Regular cardiac myocyte (primary cell): ENCODE measurements at places on chromosomes 7 and 10. TPM values are rescaled to one million over a fixed set of nuclear protein-coding genes. Genes with fewer than 3 reads are reported as not detected.

MYPN gene
- total RNA-seq = 1.1 and 5.0 TPM in 2 replicates

LIPN gene
- total RNA-seq = not detected in 2 replicates

ADAM12 gene
- total RNA-seq = 21.3 and 92.2 TPM in 2 replicates

DNMBP gene
- total RNA-seq = 21.1 and 34.7 TPM in 2 replicates

NUDT5 gene
- total RNA-seq = 48.8 and 65.8 TPM in 2 replicates

RAB19 gene
- total RNA-seq = not detected in 2 replicates

SEC61A2 gene
- total RNA-seq = 10.2 and 10.4 TPM in 2 replicates

PRLHR gene
- not detected in 2 replicates for total RNA-seq

PON2 gene
- 62.5 and 95.8 TPM in 2 replicates for total RNA-seq

MYOZ1 gene
- total RNA-seq = 0.19 and 0.28 TPM in 2 replicates

GIMAP4 gene
- total RNA-seq = 0.56 and 0.58 TPM in 2 replicates

RBM33 gene
- total RNA-seq = 17.4 and 19.7 TPM in 2 replicates

CPA2 gene
- total RNA-seq = not detected in 2 replicates

TDRD1 gene
- total RNA-seq = 1.9 and 5.1 TPM in 2 replicates

MYH16 gene
- total RNA-seq = under 0.01 TPM in 1 of 2 replicates, not detected in the other

RBP3 gene
- not detected in 2 replicates for total RNA-seq

TUBB8 gene
- total RNA-seq = not detected in 2 replicates

GHRHR gene
- total RNA-seq = not detected in 2 replicates

DGKB gene
- 0.56 and 0.58 TPM in 2 replicates for total RNA-seq

ACHE gene
- under 0.01 and 0.28 TPM in 2 replicates for total RNA-seq

TUBAL3 gene
- total RNA-seq = under 0.01 TPM in 1 of 2 replicates, not detected in the other

KLF14 gene
- total RNA-seq = under 0.01 TPM in 1 of 2 replicates, not detected in the other

ADCK2 gene
- total RNA-seq = 17.8 and 26.8 TPM in 2 replicates

LRRC18 gene
- not detected in 2 replicates for total RNA-seq

MMP21 gene
- 0.28 TPM in 1 of 2 replicates, not detected in the other for total RNA-seq

SLC26A4 gene
- total RNA-seq = 1.7 and 10.2 TPM in 2 replicates

ZNF365 gene
- total RNA-seq = 3.3 and 6.2 TPM in 2 replicates

SYT15 gene
- under 0.01 TPM in 1 of 2 replicates, not detected in the other for total RNA-seq

PSMG3 gene
- total RNA-seq = 15.8 and 29.5 TPM in 2 replicates

CYP2E1 gene
- 0.19 and 0.28 TPM in 2 replicates for total RNA-seq

PIP gene
- total RNA-seq = 0.38 TPM in 1 of 2 replicates, not detected in the other

TAS2R38 gene
- not detected in 2 replicates for total RNA-seq

GDF2 gene
- under 0.01 TPM in 1 of 2 replicates, not detected in the other for total RNA-seq

NXPH1 gene
- not detected in 2 replicates for total RNA-seq
